ENCODE measurements at places on chromosomes 2 and 18.

DNA sequence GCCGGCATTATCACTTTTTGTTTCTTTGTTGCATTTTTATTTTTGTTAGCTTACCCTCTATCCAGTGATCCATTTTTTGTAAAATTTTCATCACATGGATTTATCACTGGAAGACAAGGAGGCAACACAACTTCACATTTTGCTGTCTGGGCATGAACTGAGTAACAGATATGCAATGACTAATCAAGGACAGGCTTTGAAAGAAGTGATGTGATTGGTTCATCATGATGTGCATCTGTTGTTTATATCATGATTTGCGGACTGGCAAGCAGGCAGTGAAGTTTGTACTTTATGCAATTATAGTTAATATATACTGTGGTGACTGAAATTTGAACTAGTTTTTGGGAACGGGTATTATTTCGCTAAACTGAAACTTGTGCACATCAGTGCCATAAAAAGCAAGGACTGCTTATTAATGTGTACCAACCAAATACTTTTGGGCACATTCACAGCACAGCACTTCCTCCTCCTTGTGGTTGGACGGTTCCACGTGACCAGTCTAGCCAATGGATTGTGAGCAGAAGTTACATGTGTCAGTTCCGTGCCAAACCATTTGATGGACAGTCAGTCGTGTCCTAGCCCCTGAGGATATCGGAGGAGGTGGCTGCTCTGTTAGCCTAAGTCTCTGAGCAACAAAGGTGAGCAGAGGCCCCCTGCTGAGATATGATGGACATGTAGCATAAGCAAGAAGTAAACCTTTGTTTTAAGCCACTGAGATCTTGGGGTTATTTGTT is 201.4 kb upstream of the SIX2 start:
- DNase-seq, result no peak

GRCh38 chr2:15980605-15981098 is 40.3 kb downstream of the MYCN start:
- DNase-seq, result no peak

GRCh38 chr2:54984476-54984875 is 65.8 kb downstream of the RTN4 start:
- DNase-seq, result no peak

DNA sequence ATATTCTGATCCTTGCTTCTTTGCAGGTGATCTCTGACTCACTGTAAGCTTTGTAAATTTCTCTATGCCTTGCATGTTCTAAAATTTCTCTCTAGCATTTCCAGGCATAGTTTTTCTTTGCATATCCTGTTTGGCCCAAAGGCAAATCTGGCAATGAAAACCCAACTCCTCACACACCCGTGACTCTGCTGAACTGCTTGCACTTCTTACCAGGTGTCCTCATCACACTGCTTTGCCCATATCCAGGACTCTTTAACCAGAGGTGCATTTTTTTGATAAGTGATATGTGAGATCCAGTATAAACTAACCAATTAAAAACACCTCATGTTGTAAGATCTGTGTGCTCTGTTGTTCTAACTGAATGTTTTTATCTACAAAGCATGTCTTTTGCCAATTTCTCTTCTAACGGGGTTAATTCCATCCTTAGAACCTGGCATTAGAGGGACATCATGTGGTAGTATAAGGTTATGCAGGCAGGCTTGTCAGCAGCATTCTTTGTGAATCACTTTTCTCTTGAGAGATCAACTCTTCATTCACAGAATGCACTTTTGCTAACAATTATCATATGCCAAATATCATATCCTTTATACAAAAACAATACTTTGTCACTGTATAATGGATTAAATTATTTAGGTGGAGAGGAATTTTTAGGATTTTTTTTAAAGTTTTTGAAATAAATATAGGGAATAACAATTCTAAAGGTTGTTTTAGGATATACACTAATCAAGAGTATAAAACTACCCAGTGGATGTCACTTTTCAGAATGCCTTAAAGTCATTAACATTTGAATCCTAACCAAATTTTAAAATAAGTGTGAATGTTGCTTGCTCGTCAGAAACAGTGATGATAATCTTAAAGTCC is 20.8 kb upstream of the TMX3 start:
- DNase-seq, result no peak

DNA sequence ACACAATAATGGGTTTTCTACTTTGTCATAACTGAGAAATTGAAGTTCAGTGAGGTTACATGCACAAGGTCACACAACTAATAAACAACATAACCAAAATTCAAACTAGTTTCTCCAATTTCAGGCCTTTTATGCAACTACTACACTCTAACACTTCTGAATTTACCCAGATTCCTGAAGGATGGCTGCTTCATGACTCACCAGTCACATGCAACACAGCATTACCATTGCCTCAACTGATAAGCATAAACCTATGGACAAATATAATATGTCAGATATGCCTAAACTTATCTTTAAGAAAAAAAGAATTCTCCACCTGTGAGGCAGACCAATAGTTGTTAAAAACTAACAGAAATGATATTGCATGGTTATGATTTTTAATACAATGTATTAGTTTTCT is 586.5 kb upstream of the SLC8A1 start:
- no peak for DNase-seq

- no peak for DNase-seq
Measured at GRCh38 chr2:206051912-206052311, 34.1 kb downstream of the INO80D start.

GRCh38 chr2:202317080-202317857 is 51.7 kb downstream of the NOP58 start:
- no peak for DNase-seq

DNA sequence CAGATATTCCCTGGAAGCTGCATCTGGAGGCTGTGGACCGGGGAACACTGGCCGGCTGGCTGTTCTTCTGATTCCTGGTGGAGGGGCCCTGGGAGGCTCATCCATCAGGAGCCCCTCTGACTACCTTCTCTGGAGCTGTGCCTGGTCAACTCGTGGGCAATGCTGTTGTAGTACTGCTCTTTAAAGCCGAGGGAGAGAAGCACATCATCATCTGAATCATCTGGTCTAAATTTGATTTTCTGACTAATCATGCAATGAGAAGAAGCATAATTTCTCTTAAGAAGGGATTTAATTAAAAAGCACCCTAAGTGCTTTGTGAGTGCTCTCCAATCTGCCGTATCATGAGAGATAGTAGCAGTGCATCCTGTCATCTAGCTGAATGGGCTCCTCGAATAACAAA is 229.5 kb downstream of the FHOD3 start:
- no peak for DNase-seq

DNA sequence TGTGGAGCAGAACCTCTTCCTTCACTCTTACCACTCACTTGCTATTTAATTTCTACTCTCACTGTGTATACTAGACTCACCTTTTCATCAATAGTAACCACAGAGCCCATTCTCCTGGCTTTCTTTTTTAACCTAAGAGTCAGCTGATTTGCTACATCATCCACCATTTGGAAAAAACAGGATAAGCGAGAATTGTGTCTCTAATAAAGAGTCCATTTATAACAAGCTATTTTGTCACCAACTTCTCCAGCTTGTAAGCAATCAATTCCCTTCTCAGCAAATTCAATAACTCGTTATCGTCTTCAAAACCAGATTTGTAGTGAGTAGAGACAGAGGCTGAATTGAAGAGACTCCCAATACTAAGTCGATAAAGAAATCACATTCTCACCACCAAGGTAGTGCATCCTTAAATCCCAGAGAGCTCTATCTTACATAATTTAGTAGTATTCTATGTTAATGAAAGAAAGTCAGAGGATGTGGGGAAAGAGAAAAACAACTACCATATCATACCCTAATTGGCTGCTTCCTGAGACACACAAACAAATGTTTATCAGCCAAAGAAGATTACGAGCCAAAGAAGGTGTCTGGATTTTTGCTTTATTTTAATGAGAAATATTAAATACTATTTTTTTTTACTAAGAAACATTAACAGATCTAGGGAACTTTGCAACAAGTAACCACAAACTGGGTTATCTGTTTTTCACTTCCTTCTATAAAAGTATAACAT is 52.5 kb upstream of the SPTBN1 start:
- DNase-seq, result no peak

DNA sequence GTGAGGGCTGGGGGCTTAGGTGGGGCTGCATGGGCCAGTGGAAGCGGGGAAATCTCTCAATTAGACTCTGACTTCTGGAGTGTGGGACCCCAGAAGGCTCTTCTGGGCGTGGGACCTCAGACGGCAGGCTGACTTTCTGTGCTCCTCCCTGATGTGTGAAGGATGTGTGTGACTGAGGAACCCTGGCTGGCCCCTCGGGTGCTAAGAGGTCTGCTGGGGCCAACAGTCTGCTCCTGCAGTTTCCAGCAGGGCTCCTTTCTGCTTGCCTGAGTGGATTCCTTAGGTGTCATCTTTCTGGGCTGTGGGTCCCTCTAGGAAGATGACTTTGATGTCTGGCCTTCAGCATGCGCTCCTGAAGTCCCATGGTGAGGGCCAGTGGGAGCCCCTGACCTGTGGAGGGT is 167.5 kb downstream of the DYSF start:
- no peak for DNase-seq

GRCh38 chr2:177332026-177332991 is 60.3 kb upstream of the AGPS start:
- DNase-seq, result no peak

- no peak for DNase-seq
Measured at GRCh38 chr2:61460163-61460562, 10.7 kb downstream of the USP34 start.

GRCh38 chr18:2573408-2573807 is 2.1 kb downstream of the NDC80 start:
- DNase-seq, result no peak

DNA sequence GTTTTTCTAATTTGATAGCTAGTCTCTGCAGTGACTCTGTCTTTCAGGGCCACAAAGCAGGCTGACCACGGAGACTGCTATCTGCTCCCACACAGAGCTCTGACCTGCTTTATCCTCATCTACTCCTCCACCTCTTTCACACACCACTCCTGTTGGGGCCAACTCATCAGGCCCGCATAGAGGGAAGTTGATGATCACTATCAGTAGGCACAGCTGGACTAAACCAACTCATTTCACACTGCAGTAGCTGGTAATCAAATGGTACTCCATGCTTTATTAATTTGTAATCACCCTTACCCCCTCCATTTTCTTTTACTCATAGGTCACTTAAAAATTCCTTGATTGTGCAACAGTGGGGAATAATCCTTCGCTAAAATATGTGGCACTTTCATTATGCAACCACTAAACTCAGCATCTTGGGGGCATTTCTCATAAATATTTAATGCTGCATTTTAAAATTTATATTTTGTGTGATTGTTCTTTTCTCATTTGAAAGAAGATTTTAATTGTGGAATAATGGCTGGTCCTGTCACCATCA is 249.8 kb upstream of the GCFC2 start:
- DNase-seq, result no peak

DNA sequence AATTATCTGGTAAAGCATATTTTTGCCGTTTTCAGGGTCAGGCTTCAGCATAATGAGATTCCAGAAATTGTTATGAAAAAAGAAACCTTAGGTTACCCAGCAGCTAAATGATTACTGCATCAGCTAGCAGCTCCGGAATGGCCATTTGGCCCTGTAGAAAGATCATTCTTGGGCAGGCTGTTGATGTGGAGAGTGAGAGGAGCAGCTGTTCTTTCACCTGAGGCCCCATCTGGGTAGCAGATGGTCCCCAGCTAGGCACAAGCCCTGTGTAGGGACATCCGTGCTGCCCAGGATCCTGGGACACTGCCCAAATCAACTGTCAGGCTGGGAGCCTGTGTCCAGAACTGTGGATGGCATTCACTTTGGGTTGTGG is 61.8 kb downstream of the NEDD4L start:
- no peak for DNase-seq

DNA sequence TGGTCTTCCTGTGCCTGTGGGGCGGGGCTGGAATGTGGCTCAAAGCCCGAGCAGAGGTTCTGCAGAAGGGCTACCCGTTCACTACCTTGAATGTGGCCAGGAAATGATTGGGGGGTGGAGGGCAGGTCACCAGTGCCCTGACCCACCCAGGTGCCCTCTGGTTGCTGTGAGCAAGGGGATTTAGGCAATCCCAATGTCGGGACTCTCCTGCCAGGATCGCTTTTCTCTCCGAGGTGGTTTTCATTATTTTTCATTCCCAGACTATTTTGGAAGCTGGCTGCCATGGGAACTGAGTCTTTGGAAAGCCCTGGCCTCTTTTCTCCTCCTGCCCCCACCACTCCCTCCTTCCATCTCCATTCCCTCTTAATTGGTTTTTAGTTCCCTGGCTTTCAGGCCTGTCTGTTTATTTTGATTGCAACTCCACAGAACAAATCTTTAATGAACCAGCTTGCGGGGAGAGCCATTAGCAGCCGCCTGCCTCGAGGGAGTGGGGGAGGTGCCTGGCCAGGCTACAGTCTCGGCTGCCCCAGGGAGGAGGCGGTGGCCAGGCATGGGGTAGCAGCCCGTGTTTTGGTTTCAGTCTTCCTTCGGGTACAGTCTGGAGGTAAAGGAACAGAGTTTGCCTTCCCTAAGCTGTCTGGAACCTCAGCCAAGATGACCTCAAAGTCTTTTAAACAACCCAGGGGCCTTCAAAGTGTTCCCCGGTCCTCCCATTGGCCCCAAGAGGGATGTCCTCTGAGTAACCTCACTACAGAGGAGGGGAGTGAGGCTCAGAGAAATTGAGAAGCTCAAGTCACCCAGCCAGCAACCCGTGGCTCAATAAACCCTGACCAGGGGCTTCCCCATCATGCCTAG is 114.4 kb upstream of the HAAO start:
- no peak for DNase-seq

DNA sequence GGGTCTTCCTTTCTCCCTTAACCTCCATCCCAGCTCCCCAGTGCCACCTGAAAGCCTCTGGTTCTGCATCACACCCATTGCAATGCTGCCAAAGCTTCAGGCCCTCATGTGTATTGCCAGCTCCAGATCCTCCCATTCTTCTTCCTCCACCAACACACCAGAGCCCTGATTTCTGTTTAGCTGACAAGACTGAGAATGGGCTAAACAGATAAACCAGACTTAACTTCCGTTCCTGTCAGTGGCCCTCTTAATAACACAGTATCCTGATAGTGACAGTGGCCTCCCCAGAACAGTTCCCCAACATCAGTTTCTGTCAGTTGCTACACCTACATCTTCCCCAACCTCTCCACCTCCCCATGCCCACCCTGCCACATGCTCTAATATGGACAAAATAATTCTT is 31.3 kb upstream of the C1D start:
- DNase-seq, result no peak

GRCh38 chr2:227482638-227483340 is 10.8 kb downstream of the AGFG1 start:
- DNase-seq, result no peak

DNA sequence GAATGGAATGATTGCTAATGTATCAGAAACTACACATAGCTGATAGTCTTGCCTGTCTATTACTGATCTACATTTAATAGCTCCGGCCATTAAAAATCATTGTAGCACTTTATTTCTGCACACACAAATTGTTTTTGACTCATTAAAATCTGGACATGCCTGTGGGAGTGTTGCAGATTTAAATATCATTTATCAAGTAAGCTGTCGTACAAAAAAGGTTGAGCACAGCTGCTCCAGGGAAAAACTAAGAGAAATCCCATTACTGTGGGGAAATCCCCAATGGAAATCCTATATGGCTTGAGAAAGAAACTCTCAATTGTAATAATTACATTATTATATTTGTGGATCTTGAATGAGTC is 99.6 kb upstream of the CERS6 start:
- DNase-seq, result no peak

Data from stimulated activated CD8-positive, alpha-beta memory T cell treated with anti-CD3 and anti-CD28 coated beads, Interleukin-15, amount 100 ng/mL, for 4 hours (primary cell).